Activated naive CD4-positive, alpha-beta T cell treated with anti-CD3 and anti-CD28 coated beads, Interleukin-2, amount 10 ng/mL, durations not matched to agents 5 hours and 36 hours (primary cell): ENCODE measurements at places on chromosomes 5 and 9. TPM values are rescaled to one million over a fixed set of nuclear protein-coding genes. Genes with fewer than 3 reads are reported as not detected.

The TERT gene
- total RNA-seq: 1.9 TPM

The EGFLAM gene
- not detected for total RNA-seq

The GPR107 gene
- 20.1 TPM for total RNA-seq

The PPP3R2 gene
- not detected for total RNA-seq

The OR2Y1 gene
- total RNA-seq: not detected

The CATSPER3 gene
- 0.67 TPM for total RNA-seq

The EIF4E1B gene
- total RNA-seq: not detected

The SPATA31E1 gene
- total RNA-seq: not detected

The PRLR gene
- total RNA-seq: not detected

The EQTN gene
- not detected for total RNA-seq

The IFNA6 gene
- total RNA-seq: not detected

The ZNF879 gene
- 7.3 TPM for total RNA-seq

The PCDHGB2 gene
- total RNA-seq: 0.12 TPM

The WWC1 gene
- 0.63 TPM for total RNA-seq

The SVEP1 gene
- total RNA-seq: not detected

The RNF130 gene
- total RNA-seq: 4.0 TPM

The EDIL3 gene
- not detected for total RNA-seq

The KIAA1958 gene
- total RNA-seq: 7.2 TPM

The SLC36A2 gene
- not detected for total RNA-seq

The PCDHA10 gene
- total RNA-seq: not detected

The CACFD1 gene
- 1.9 TPM for total RNA-seq

The CDH10 gene
- not detected for total RNA-seq

The CLIC3 gene
- 4.5 TPM for total RNA-seq
